ENCODE measurements at places on chromosomes 4 and X.

DNA sequence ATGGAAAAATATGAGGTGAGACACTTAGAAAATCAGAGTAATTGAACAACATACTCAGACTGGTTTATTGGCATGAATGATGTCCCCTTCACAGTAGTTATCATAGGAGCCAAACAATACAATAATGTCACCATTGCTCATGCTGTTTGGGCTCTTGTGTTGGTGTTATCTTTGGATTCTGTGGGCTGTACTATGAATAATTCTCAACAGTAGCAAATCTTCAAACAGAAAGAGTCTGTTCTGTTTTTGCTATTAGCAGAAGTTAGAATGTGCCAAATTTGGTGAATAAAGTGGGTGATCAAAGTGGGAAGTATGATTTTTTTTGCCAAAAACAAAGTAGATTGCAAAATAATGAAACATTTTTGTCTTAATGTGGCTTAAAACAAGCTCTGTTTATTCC is 58.3 kb downstream of the GRID2 start:
- no peak for DNase-seq

GRCh38 chr4:168587411-168588125 is 90.7 kb downstream of the PALLD start:
- no peak for DNase-seq

GRCh38 chrX:49862093-49862492 is 17.2 kb upstream of the USP27X start:
- DNase-seq, result no peak

DNA sequence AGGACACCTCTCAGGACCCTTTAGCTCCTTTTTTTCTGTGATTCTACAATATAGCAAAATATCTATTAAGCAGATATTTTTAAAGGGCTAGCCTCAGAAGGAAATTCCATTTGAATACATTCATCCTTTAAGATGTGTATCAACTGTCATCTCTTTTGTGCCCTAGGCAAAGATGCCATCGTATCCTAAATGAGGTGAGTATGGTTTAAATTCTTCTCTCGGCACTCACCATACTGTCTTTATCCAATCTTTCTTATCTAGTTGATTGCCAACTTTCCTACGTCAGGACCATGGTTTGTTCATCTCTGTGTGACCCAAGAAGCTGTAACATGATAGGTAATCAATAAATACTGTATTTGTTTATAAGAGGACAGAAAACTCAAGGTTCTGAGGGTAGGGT is 176.0 kb downstream of the LDB2 start:
- DNase-seq, result no peak

- DNase-seq, result no peak
Measured at GRCh38 chr4:1194010-1194900, 21.9 kb upstream of the SPON2 start.

DNA sequence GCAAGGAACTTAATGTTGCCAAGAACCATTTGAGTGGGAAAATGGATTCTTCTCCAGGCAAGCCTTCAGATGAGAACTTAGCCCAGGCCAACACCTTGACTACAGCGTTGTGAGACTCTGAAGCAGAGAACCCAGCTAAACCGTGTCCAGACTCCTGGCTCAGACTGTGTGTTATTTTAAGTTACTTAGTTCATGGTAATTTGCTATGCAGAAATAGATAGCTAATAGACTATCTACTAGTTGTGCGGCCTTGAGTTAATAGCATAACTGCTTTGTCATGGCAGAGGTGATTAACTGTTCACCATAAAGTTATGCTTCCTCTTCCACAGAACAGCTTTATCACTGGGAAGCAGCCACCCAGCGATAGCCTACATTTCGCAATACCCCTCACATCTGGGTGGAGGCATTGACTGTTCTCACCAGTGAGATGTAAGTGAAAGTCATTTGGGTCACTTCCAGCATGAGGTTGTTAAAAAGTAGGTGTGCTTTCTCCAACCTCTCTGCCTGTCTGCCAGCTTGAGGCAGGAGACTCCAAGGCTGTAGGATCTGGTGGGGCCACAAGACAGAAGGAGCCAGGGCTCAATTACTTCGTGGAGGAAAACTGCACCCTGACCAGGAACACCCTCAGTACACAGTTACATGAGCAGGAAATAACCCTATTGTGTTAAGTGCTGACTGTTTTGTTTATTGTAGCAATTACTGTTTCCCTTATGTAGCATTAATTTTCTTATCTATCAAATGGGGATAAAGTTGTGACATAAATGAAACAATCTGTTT is 94.2 kb downstream of the GPAT3 start:
- no peak for DNase-seq

- DNase-seq, result no peak
Measured at GRCh38 chr4:37101182-37101581, 143.4 kb upstream of the NWD2 start.

DNA sequence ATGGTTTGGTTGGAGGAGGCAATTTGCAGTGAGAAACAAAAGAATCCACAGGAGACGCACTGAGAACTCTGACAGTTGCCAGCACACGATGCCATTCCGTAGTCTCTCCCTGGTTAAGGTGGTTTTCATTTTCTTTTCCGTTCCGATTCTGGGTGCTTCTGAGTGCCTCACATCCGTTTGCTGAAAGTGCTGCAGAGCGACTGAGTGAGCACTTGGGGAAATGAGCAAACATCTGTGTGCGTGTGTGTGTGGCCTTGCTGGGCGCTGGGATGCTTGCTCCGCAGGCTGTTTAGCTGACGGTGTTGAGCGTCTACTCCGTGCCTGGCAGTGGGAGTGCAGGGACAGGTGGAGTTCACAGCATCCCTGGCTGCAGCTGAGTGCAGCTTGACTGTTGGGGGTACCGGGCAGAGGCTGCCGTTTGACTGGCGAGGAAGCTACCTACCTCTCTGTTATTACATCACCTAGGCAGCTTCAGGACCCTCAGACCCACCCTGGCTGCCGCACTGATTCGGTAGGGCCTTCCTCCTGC is 49.3 kb downstream of the SORCS2 start:
- no peak for DNase-seq

DNA sequence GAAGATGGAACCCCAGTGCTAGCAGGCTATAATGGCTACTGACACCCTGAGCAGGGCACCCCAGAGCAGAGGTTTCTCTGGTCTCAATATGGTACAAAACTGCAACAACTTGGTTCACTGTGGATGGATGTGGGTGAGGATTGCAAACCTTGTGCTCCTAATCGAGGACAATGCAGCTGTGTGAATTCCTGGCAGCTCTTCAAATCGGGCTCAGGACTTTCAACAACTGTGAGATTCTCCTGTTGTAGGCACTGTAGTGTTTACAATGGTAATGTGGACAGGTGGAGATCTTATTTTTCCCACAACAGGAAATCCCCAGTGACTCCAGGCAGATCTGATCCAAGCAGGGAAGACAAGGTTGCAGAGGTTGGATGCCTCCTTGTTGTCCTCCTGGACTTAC is 101.5 kb downstream of the RCHY1 start:
- no peak for DNase-seq

DNA sequence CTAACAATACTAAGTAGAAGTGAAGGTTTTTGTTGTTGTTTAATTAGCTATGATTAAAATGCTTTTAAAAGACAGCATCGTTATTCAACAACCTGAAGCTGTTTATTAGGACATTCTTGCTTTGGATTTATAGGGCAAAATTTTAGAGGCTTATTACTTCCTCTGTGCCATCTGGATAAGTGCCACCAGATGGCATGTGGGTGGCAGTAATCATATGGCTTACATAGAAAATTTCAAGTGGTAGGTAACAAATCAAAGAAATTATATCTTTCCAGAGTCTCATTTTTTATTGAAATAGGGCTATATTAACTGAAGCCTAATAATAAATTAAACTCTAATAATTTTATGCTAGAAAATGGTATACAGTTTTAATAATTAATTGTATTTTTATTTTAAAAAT is 83.3 kb upstream of the HTR2C start:
- no peak for DNase-seq

GRCh38 chrX:27917713-27918500 is 63.3 kb downstream of the DCAF8L1 start:
- no peak for DNase-seq

GRCh38 chr4:103904123-103904522 is 184.3 kb upstream of the TACR3 start:
- DNase-seq, result no peak

- no peak for DNase-seq
Measured at GRCh38 chrX:80181079-80181478, 166.5 kb downstream of the TBX22 start.

DNA sequence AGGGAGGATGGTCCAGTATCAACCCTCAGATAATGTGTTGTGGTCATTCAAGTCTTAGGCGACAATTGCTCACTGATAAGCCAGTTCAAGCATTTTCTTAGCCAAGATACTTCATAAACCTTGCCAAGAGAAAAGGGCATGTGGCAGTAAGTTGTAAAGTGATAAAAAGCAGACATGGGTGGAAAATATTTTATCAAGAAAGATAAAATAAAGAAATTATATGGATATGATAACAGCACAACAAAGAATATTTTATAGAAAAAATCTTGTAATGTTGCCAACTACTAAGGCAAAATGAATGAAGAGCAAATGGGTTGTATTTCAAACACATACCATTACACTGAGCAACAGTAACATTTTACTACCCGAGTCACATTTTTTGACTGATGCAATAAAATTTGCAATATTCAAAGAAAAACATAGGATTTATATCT is 217.4 kb upstream of the PITX2 start:
- DNase-seq, result no peak

- peak; percentile 48 for DNase-seq
Measured at GRCh38 chr4:47686294-47686872, 151.5 kb downstream of the CORIN start.

DNA sequence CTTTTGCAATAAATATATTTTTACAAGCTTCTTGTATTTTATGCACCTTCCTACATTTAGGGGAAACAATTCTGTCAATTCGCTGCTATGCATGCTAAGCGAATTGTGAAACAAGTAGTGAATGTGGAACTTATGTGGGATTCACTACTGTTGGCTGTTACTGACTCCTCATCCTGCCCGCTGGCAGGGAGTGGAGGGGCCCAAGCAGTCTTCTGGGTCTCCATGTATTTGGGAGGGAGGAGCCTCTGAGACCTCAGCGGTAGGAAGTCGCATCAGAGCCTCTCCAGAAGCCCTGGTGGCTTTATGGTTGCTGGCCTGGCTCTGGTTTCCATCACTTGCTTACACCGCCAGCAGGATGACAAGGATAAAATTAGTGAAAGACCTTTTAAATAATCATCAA is 3.7 kb upstream of the SETD7 start:
- DNase-seq, result no peak

- no peak for DNase-seq
Measured at GRCh38 chrX:84475101-84475500, 27.2 kb downstream of the HDX start.

GRCh38 chr4:113851816-113852215 is 90.3 kb upstream of the CAMK2D start:
- no peak for DNase-seq

GRCh38 chr4:120926358-120927025 is 4.0 kb upstream of the PRDM5 start:
- DNase-seq, result no peak

GRCh38 chrX:71638409-71638808 is 20.1 kb upstream of the CXCR3 start:
- DNase-seq, result no peak

- DNase-seq, result peak; percentile 7
Measured at GRCh38 chr4:88823058-88823919, 125.7 kb upstream of the NAP1L5 start.

GRCh38 chr4:41267997-41268396 is 11.3 kb downstream of the UCHL1 start:
- DNase-seq, result no peak

DNA sequence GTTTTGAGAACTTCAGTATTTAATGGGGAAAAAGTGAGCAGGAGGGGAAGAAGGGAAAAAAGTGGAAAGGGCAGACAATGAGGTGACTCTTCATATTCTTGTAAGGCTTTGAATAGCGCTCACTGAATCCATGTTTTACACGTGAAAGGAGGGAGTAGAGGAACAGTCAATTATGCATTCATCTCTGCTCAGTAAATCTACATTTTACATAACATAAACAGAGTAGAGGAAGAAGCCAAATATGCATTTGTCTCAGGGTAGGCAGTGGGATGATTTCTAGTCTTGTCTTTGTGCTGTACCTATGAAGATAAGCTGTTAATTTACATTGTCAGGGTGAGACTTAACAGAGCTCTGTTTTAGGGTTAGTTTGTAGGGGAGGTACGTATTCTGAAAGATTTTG is 19.4 kb upstream of the ELF2 start:
- no peak for DNase-seq

DNA sequence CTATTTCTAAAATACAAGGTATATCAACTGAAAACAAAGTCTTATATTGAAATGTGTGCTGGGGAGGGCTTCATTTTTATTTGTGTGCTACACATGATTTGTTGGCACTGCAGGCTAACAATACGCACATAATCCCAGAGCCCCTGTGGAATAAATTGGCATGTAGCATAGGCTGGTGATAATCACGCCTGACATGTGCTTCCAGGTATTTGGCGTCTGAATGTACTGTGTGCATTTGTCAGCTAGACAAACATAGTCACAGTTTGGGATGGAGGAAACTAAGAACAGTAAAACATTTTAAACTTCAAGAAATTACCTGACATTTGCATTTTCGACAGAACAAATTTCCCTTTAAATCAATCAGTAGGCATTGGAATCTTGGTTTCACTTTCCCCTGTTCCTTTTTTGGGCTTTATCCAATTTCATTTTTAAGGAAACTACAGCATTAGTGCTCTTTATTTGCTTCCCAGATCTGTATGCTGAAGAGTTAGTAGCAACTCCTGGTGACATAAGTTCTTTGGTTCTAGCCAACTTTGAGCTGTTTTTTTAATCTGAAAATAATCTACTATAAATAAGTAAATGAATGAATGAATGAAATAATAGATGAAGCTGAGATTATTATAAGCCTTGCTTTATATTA is 472.3 kb downstream of the PDHA2 start:
- DNase-seq, result no peak

DNA sequence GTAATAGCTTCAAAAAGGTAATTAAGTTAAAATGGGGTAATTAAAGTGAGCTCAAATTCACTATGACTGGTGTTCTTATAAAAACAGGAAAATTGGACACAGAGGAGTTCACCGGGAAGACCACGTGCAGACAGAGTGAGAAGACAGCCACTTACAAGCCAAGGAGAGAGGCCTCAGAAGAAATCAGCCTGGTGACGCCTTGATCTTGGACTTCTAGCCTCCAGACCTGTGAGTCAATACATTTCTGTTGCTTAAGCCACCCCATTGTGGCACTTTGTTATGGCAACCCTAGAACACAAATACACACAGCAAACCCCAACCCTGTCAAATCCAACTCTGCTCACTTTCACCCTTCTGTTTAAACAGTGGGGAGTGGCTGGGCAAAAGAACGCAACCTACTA is 4.1 kb upstream of the CD38 start:
- DNase-seq, result no peak

DNA sequence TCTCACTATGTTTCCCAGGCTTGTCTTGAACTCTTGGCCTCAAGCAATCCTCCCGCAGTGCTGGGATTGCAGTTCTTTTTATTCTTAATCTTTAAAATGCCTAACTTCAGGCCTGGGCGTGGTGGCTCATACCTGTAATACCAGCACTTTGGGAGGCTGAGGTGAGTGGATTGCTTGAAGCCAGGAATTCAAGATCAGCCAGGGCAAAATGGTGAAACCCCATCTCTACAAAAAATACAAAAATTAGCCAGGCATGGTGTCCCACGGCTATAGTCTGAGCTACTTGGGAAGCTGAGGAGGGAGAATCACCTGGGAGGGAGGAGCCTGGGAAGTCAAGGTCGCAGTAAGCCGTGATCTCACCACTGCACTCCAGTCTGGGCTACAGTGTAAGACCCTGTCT is 45.9 kb downstream of the PLS3 start:
- no peak for DNase-seq

Measured in stimulated activated CD8-positive, alpha-beta memory T cell treated with anti-CD3 and anti-CD28 coated beads, Interleukin-2, amount 100 ng/mL, for 48 hours (primary cell).